GM12892 (cell line): ENCODE measurements at places on chromosomes 6 and 20.

DNA sequence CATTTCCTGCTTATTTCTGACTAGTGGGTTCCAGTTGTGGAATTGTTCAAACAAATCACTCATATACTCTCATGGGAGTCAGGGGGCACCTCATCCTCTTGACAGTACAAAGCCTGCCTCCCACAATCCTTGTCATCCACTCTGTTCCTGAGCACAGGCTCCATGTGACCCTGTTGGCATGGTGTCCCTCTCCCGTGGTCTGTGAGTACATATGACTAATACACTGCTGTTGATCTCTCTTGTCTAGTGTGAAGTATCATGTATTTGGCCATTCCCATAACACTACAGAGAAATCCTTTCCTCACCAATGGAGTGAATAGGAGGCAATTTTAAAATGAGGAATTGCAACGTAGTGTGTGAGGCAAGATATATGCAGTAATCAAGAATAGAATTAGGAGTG lies 185.3 kb downstream of the OGFRL1 start:
- DNase-seq = no peak

DNA sequence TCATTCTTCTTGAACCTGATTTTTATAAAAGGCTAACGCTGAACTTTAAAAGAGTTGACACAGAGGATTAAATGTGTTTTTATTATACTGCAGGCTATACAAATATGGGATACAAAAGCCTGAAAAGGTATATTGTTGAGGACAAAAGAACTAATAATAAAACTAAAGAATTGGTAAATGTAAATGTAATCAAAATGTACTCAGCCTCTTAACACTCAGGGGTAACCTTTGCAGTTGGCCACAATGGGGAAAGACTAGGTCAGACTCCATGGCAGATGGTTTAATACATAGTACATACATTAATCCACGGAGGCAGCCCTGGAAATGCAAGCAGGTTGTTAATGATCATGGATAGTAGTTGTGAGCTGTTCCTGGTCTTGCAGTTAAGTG lies 57.5 kb downstream of the SOBP start:
- no peak for DNase-seq

DNA sequence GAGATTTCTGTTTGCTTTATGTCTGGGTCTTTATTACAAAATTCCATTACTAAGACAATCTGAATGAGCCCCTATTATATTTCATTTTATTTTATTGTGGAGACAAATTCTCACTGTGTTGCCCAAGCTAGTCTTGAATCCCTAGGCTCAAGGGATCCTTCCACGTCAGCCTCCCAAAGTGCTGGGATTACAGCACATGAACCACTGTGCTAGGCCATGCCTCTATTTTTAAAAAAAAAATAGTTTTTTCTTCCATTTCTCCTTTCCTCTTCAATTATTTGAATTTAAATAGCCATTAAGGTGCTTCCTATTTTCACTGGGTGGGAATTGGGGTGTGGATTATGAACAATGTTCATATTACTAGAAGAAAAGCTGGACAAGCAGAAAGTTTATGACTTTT lies 1587.4 kb downstream of the GRIK2 start:
- no peak for DNase-seq

- no peak for DNase-seq
Measured at GRCh38 chr6:27237089-27237803, 10.3 kb upstream of the PRSS16 start.

- DNase-seq = no peak
Measured at GRCh38 chr20:53737396-53738038, 143.9 kb upstream of the ZNF217 start.

GRCh38 chr20:37510226-37510625 lies 10.8 kb upstream of the NNAT start:
- DNase-seq = no peak

- no peak for DNase-seq
Measured at GRCh38 chr6:113039005-113039404, 691.9 kb downstream of the RFPL4B start.
